ENCODE measurements at places on chromosomes 4 and X.

DNA sequence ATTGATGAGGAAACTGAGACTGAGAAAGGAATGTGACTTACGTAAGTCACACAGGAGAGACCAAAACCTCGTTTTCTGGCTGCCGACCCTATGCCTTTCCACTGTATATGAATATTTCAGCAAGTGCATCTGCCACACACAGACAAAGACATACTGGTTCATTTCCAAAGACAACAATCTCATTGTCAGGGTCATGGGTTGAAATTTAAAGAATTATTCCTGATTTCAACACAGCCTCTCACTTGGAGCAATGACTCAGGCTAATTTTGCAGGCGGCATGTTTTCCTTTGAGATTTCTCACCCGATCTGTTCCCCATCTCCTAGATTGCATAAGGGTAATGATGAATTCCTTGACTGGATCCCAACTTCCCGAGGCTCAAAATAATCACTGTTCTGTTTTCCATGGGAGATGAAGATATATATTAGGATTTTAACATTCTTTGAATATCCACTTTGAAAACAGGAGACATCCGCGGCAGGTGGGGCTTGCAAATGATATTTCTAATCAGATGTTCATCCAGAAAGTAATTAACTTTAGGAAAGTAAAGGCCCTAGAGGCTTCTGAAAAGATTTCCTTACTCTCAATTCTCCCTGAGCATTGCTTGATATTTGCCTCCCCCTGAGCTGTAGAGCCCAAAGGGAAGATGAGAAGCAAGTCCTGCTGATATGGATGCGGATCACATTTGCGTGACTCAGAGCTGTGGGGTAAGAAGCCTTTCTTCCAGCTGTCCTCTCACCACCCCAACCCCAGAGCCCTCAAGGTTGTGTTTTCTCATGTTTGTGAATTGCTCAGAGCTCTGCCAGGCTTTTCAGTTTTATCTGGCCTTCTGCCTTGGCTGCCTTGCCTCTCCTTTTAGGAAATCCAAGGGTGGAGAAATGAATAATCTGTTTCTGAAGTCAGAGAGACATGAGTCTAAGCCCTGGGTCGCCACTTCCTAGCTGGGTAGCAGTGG lies 361.1 kb upstream of the BOD1L1 start:
- no peak for DNase-seq

DNA sequence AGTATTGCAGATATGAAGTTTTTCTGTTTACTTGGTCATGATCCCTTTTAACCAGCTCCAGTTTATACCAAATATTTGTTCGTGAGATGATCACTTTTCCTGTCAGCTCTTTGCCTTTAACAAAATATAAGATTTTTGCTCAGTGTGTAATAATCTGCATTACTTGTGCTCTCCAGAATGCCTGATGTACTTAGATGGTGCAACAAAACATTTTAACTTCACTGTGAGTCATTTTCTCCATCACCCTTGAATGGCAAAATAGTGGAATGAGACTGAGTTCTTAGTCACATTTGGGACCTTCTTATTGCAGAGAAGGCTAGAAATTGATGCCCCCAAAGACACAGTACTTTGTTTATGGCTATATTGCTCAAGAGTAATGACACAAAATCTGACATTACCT lies 252.0 kb downstream of the FRMPD4 start:
- no peak for DNase-seq

GRCh38 chr4:110064295-110064694 lies 134.1 kb downstream of the ELOVL6 start:
- no peak for DNase-seq

GRCh38 chrX:19630776-19631707 lies 115.7 kb upstream of the MAP3K15 start:
- no peak for DNase-seq

GRCh38 chrX:57930051-57930450 lies 19.8 kb upstream of the ZXDA start:
- DNase-seq: no peak

GRCh38 chrX:129655547-129656249 lies 942 bp upstream of the APLN start:
- no peak for DNase-seq

DNA sequence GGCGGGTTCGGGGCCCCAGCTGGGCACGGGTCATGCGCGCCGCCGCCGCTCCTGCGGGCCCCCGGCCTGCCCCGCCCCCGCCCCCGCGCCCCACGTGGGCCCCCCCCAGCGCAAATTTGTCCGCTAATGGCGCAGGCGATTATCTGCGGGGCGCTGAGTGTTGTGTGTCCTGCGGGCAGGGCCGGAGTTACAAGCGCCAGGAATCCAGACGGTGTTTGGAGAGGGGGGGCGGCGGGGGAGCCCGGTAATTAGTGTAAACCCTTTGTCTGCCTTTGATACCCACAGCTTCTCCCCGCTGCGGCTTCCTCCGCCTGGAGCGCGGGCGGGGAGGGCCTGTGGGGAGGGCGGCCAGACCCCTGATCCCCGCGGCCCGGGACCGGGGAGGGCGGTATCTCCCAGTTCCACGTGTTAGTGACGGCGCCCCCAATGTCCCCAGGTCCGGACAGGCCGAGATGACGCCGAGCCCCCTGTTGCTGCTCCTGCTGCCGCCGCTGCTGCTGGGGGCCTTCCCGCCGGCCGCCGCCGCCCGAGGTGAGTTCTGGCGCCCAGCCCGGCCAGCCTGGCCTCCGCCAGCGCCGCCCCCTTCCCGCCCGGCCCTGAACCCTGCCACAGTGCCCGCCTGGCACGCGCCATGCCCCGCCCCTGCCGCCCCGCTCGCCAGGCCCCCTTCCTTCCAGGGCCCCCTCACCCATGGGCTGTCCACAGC lies 761 bp downstream of the FGFRL1 start:
- DNase-seq: no peak

- DNase-seq: no peak
These were observed 81.4 kb downstream of the FBXW7 start for GRCh38 chr4:152454398-152455011.

DNA sequence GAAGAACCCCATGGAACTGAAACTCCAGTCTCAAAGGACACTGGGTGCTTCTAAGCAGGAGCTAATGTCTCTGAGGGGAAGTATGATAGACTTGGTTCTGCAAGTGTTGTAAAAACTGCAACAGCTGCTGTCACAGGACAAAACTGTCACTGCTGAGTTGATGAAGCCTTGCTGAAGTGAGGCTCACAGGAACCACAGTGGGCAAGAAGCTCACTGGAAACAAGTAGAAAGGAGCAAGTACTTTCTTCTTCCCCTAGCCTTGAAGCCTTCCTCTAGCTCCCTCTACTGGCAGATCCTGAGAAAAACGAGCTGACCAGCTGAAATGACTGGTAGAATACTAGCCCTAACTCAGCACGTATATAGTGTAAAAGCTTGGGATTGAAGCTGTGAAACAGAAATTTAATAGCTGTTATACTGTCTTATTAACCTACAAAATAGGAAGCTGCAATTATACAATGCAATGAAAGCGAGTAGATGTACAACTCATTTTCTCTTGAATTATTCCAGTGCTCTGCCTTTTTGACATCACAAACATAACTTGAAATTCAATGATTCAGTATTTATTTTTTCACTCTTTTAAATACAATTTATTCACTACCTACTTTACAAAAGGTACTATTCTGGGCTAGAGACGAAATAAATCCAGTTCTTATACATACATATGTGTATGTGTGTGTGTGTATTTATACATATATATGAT lies 91.4 kb downstream of the GABRB1 start:
- DNase-seq: no peak
